ENCODE measurements at places on chromosomes 16 and 17.

DNA sequence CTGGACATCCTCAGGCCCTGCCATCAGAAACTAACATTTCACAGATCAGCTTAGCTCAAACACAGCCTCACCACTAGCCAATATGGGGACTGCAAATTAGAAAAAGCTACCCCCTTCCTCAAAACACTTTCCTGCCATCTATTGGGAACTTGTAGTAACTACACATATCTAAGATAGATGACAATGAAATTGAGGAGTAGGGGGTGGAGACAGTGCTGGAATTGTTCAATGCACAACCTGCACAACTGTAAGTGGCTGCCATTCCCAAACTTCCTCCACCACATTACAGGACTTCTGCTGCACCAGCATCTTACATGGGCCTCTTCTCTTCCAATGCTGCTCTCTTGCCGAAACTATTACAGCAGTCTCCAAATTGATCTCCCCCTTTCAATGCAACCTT is 21.9 kb downstream of the AIPL1 start:
- DNase-seq = no peak

- DNase-seq = no peak
Measured at GRCh38 chr17:11880714-11881113, 116.6 kb downstream of the ZNF18 start.

DNA sequence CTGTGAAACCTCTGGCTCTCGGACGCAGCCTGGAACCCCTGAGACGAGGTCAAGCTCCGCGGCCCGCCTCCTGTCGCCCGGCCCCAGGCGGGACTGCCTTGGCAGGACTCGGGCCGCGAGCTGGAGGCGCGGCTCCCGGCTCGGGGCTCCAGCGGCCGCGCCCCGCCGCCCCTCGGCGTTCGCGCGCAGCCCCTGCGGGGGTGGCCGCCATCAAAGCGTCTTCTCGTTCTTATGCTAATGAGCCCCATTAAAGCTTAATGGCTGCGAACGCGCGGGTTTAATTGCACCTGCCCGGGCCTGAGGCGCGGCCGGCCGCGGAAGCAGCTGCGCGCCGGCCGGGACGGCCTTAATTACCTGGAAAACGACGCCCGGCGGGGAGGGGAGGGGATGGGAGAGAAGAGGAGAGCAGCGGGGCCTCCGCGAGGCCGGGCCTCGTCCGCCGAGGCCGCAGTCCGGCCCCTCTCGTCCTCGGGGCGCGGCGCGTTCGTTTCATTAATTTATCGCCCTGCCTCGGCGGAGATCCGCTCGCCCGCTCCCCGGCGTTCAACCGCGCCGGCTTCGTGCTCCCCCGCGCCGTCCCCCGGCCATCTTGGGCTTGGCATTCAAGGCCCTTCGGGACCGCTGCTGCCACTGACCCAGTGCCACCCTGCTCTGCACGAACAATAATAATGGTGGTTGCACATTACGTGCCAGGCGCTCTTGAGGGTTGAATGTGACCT is 19.2 kb downstream of the RAI1 start:
- no peak for DNase-seq

DNA sequence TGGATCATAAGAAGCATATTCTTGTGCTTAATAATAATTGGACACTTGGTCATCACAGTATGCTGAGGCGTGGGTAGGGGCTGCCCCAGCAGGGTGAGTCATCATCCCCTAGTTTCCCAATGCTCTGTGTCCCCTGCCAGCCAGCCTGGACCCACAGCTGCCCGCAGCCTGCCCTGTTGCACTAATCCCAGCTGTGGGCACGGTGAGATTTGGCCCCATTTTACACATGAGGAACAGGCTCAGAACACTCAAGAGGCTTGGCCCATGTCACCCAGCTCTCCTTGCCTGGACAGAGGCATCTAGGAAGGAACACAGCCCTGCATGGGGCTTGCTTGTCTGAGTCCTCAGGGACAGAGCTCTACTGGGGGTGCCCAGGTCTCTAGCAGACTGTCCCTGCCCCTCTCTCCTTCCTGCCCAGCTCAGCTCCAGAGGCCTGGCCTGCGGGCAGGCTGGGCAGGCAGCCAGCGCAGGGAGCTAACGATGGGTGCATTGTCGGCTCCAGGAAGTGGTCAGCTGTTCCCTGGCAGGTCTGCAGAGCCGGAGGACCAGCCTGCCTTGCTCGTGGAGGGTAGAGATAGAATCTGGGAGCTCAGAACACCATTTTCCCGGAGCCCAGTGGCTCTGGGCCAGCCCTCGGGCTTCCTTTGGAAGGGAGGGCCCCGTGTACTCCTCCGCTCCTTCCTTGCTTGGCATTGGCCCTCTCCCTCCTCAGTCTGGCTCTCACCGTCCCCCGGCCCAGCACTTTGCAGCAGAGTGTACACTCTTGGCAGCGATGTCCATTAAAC is 189.4 kb downstream of the RAB11FIP4 start:
- DNase-seq = no peak

DNA sequence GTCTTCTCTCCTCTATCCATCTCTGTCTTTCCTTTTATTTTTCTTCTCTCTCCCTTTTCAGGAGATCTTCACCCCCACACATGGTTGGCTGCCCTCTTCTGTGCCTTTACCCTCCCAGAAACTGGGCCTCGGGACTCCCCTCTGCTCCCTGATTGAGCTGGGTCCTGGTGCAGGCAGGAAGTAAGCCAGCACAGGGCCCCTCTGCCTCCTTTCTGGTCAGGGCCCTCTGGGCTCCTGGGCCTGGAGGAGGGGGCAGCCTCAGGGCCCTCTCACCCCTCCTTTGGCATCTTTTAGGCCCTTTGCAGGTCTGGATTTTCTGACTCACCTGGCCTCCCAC is 21.1 kb upstream of the TAC4 start:
- DNase-seq = no peak

DNA sequence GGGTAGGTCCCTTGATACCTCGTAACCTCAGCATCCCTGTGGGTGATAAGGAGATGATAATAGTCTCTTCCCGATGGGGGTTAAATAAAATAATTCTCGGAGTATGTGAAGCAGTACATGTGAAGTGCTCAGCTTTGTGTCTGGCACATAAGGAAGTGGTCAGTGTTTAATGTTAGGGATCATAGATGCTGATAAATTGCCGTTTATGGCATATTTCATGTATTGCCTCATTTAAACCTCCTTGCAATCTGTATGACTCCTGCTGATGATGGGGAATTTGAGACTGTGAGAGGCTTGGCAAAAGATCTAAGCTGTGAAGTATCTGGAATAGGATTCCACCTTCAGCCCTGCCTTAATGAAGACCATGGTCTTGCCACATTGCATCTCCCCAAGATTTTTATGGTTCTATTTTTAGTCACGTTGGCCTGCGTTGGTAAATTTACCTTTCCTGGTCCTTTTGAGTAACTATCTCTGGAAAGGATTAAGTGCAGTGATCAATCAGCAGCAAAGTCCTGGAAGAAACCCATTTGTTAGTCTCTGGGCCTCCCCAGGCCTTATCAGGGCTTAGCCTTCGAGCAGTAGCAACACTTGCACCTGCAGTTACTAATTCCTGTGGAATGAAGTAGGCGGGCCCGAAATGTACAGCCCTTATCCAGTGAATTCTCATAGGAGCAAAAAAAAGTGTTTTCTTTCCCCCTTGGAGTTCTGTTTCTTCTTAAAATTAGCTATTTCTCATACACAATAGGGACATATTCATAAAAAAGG is 144.9 kb downstream of the WWOX start:
- no peak for DNase-seq

GRCh38 chr17:35716897-35717465 is 14.5 kb upstream of the RASL10B start:
- no peak for DNase-seq

DNA sequence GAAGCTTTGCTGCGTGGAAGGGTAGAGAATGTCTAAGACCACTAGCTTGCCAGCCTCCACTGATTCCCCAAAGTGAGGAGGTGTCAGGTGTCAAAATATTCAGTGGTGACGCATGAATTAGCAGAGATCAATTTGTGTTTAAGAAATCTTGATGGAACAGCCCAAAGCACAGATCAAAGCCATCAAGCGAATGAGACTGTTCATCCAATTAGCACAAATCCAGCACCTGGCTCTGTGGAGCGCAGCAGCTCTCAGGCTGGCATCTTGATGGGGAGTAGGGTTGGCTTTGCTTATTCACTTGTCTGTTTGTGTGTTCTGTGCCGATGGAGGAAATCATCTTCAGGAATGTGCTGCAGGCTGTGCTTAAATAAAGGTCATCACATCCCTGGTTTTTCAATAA is 456.8 kb upstream of the CCL2 start:
- DNase-seq = no peak

DNA sequence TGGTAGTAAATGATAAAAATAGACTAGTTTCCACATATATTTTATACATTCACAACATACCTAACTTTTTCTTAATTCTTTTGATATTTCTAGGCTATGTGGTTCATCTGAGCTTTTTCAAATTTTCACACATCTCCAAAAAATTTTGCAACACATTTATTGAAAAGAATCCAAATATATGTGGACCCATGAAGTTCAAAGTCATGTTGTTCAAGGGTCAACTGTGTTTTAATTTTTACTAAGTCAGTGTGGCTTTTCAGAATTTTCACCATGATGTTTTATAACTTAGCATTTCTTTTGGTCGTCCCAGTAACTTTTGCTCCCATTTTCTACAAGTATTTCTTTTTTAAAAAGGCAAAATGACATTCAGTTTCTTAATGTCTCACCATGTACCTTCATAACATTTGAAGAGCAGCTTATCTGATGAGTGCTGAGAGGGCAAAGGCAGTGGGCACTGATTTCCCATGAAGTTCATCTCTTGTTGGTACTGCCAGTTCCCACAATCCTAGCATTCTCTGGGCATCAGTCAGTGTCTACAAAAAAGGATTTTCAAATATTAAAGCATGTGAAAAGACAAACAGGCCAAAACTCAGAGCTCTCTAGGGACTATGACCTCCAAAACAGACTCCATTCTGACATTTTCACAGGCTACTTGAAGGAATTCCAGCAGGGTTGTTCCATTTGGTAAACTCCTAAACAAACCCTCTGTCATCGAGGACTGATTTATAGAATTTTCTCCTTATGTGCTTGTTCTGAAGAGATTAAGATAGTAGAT is 80.3 kb downstream of the MRTFB start:
- no peak for DNase-seq

DNA sequence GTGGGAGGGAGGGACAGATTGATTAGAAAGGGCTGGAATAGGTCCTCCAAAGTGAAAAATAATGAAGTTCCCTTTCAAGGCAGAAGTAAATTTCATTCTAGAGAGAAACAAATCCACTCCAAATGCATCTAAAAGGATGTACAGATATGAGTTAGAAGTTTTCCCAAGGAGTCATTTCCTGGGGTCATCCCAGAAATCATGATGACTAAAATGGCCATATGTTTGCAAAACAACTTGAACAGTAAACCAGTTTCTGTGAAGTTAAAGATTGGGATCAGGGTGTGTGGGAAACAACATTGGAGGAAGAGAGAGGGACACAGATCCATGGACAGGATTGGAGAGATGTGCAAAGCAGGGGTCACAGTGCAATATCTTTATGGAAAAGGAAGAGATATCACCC is 32.5 kb upstream of the ARHGAP44 start:
- no peak for DNase-seq

GRCh38 chr16:88436796-88437195 is 16.3 kb upstream of the ZFPM1 start:
- no peak for DNase-seq

DNA sequence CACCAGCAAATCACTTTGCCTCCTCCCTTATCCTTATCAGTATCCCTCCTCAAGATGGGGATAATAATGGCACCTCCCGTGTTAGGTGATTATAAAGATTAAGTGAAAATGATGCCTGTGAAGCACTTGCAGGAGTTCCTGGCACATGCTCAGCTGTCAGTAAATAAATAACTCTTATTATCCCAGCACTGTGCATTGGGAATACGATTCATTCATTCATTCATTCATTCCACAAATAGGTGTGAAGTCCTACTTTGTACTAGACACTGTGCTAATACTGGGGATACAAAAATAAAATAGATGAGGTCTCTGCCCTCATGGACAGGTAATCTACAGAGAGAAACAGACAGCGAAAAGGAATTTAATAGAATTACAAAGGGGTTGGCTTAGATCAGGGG is 2.0 kb downstream of the XYLT2 start:
- DNase-seq = no peak

- no peak for DNase-seq
Measured at GRCh38 chr17:43028221-43028861, 3.3 kb downstream of the RND2 start.

DNA sequence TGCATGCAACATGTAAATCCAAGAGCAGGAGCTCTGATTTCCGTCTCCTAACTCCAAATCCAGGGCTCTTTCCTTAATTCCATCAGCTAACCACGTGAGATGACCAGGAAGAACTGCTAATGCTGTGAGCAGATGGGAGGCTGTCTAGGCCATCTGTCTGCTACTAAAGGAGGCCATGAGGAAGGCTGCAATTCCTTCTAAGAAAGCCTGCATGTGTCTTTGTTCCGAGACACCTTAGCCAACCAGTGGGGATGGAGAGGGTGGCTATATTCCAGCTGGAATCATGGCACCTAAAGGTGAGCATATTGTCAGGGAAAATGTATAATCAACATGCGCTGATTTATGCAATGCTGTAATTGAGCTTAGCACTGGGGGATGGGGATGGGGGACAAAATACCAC is 267.2 kb upstream of the CDH5 start:
- DNase-seq = no peak

DNA sequence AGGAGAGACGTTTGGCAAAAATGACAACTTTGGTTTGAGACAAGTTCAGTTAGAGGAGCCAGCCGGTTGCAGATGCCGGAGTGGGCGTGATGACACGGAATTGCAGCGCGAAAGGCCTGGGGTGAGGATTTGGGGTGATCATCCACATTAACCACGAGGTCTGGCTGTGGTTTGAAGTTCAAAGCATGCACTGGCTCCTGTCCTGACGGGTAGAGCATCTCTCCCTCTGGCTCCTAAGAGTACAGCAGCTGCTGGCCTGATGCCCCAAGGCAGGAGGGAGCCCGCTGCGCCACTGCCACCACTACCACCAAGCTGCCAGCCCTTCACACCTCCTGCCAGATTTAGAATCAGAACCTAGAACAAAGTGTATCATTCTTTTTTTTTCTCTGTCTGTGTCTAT is 3.7 kb downstream of the RHBDL3 start:
- DNase-seq = no peak

GRCh38 chr16:12210925-12211869 is 234.7 kb downstream of the SNX29 start:
- DNase-seq = no peak

GRCh38 chr17:78729641-78730040 is 52.4 kb downstream of the CYTH1 start:
- DNase-seq = no peak

GRCh38 chr17:55510986-55511721 is at the start of gene SMIM36:
TSS of gene SMIM36 (minus strand) at chr17:55511452.
- no peak for DNase-seq

Data from activated CD4-positive, CD25-positive, alpha-beta regulatory T cell (primary cell).